ENCODE measurements at places on chromosomes 6 and 20.

GRCh38 chr6:135449246-135449645, 48.3 kb downstream of the AHI1 start:
- DNase-seq = no peak

- DNase-seq = no peak
Observed at GRCh38 chr20:52031206-52031562, 160.4 kb downstream of the ZFP64 start.

GRCh38 chr6:21003780-21004541, 469.7 kb downstream of the CDKAL1 start:
- DNase-seq = peak; percentile 47

- no peak for DNase-seq
Observed at GRCh38 chr6:37072526-37072925, 67.1 kb downstream of the FGD2 start.

GRCh38 chr6:147566244-147566898, 57.9 kb downstream of the SAMD5 start:
- DNase-seq = no peak

GRCh38 chr6:160069050-160069454, 52.6 kb upstream of the SLC22A1 start:
- no peak for DNase-seq

- DNase-seq = no peak
Observed at GRCh38 chr20:1672728-1673127, 15.1 kb upstream of the SIRPG start.

DNA sequence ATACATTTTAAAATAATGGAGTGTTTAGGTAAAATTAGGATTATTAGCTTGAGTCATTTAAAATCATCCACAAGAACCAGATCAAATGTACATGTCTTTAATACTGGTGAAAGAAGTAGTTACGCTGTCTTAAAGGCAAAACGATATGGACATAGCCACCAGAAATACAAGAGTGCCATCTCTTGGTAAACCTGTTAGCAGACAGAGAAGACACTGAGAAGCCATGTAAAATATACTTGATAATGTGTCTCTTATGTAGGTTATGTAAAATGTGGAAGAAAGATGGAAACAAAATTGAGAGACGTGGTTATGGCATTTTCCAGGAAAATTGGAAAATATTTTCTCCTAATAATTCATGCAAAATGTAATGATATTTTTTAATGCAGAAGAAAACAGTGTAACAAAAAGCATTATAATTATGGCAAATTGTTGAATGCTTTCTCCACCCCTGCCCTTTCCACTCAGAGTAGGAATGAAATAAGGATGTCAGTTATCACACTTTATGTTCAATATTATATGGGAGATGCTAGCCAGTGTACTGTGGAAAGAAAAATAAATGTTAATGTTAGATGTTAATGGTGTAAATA, 12.2 kb upstream of the SLC17A2 start:
- DNase-seq = peak; percentile 25

DNA sequence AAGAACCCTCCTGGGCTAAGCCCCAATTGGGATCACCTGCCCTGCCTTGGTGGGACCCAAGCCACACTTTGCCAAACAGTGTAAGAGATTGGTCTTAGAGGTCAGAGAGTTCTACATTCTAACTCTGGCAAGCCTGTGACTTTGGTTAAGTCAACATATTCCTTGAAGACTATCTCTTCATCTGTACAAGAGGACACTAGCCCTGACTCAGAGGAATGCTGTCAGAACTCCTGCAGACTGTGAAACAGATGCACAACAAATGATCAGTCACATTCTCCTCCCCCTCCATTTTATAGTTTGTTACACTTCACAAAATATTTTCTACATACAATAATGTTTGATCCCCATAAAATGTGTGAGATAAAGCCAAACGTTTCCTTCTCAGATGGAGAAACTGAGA, 91.7 kb upstream of the EPB41L1 start:
- DNase-seq = no peak

- no peak for DNase-seq
Observed at GRCh38 chr6:115796829-115797228, 263.9 kb downstream of the FRK start.

DNA sequence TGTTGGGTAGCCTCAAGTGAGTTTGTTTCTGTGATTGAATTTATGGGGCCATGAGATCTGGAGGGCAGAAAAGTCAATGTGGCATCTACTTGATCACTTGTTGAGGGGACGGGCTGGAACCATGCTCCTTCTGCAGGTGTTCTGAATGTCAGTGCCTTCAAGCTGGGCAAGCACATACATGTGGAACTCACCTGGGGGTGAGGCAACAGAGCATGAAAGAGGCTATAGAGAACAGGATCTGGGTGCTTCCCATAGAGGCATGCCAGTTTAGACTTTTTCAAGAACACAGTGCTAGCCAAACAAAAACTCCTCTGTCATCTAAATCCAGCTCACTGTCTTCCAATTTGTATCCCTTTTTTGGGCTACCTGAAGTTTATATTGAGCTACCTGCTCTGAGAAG, 77.8 kb upstream of the SLC35B3 start:
- no peak for DNase-seq

GRCh38 chr20:53466279-53466678, 127.4 kb downstream of the ZNF217 start:
- no peak for DNase-seq

DNA sequence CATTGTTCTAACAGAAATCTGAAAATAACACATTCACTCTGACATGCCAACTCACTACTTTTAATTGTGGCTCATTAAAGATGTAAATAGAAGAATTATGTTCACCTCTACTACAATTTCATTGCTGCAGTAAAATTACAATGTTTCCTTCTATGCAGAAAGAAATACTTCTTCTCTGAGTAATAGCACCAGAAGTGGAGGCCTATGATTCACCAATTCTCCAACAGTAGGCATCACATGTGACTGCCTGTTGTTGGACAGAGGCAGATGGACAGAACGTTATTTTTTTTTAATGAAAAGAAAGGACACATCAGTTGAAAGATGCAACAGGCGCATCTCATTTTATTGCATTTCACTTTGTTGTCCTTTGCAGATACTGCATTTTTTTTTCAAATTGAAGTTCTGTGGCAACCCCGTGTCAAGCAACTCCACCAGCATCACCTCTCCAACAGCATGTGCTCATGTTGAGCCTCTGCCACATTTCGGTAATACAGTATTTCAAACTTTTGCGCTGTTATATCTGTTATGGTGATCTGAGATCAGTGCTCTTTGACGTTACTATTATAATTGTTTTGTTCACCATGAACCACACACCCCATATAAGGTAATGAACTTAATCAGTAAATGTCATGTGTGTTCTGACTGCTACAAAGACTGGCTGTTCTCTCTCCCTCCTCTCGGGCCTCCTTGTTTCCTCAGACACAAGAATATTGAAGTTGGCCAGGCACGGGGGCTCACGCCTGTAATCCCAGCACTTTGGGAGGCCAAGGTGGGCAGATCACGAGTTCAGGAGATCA, 121.4 kb downstream of the ATXN1 start:
- DNase-seq = no peak

DNA sequence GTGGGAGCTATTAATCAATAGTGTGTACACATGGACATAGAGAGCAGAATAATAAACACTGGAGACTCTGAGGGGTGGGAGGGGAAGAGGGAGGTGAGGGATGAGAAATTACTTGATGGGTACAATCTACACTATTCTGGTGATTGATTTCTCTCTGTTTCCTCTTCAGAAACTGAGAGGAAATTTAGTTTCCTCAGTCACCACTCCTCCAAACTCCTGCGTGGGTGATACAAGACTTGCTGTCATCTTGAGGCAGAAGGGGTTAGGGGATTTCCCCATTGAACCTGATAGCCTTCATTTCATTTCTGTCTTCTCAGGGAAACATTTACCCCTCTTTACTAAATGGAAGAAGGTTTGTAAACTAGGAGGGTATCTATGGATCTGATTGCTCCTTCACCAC, 84.3 kb upstream of the ESR1 start:
- DNase-seq = no peak

DNA sequence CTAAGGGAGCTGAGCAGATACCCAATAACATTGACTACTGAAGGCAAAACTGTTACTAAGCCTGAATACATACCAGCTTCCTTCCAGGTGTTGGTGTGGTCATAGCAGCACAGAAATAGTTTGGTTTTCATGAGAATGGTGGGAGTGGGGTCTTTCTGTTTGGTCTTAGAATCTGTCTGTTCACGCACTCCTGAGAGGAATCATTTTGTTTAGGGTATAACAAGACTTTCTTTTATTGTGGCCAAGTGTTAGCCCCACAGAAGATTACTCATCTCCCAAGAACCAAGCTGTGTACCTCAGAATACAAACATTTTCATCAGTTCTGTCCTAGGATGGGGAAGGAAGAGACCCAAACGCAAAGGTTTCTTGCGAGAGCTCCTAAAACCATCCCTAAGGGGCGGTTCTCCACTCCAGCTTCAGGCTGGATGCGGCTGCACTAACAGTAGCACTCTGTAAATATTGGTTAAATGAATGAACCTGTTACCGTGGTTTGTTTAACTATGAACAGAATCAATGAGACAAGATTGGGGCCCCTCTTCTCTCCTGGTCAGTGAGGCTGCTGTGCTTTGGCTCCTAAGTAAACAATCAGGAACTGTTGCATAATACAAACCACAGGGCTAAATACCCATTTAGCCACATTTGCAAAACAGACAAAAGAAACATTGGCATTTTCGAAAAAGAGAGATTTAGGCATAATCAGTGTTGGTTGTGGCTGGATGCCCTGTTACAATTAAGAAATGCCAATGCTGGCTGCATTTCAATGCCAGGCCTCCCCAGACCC, 44.9 kb downstream of the SNAP25 start:
- no peak for DNase-seq

DNA sequence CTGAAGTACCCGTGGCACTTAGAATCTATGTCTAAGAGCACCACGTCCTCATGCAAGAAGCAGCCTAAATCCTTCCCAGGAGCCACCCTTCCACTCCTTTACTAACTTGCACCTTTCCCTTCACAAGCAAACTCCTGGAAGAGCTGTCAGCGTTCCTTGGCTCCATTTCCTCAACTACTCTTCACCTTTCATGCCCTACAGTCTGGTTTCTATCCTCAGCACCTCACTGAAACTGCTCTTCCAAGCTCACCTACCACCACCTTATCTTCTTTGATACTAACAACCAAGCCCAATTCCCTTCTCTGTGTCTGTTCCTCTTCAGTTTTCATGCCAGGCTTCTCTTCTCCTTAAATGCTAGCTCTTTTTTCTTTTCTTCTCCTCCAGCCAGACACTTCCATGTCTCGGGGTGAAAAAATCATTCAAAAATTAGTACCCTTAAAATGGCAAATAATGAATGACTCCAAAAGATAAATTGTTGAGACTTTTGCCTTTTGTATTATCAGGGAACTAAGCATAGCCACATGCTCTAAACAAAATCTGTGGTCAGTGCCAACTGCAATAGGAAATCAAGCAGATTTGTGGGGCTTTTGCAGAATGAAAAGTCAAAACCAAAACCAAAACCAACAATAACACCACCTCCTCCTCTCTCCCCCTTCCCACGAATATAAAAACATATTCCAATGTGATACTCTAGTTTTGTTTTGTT, 149.6 kb upstream of the KCNK16 start:
- no peak for DNase-seq

- DNase-seq = no peak
Observed at GRCh38 chr6:20309186-20309585, 92.5 kb upstream of the E2F3 start.

DNA sequence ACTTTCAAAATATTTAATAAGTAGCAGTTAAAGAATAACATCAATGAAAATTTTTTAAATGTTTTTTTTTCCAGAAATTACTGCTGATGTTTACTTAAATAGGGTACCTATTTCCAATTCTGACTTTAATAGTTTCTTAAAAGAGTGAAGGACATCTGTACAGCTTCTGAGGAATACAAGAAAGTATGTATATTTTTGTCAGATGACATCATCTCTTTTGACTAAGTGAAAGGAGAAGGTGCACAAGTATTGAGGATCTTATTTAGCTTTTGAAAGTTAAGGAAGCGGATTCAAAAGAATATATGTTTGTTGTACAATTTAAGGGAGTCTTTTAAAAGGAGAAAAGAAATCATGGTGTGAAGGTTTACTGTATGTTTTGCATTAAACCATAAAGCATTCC, 90.0 kb upstream of the SLC35B3 start:
- DNase-seq = no peak

- no peak for DNase-seq
Observed at GRCh38 chr6:54361734-54362133, 53.5 kb downstream of the TINAG start.

- DNase-seq = no peak
Observed at GRCh38 chr20:56781108-56781739, 152.1 kb downstream of the TFAP2C start.

- no peak for DNase-seq
Observed at GRCh38 chr20:61879303-61879620, 186.4 kb downstream of the TAF4 start.

GRCh38 chr6:27209196-27209595, 38.3 kb upstream of the PRSS16 start:
- no peak for DNase-seq

- DNase-seq = no peak
Observed at GRCh38 chr6:88585276-88585692, 378.1 kb downstream of the RNGTT start.

DNA sequence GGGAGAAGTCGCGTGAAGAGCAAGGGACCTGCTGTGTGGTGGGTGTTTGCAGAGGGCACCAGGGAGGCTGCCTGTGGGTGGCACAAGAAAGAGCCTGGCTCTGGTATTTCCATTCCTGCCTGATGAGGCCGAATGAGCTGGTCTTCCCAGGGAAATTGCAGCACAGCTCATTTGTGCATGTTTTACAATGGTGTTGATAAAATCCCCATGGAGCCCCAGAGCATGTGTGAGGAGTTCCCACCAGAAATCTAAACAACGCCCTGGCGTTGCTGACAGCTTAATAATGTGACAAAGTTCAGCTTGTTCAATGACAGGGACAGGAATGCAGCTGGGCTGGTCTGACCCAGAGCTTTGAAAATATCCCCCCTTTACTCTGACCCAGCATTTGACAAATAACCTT, 135.5 kb downstream of the CLIC5 start:
- no peak for DNase-seq

DNA sequence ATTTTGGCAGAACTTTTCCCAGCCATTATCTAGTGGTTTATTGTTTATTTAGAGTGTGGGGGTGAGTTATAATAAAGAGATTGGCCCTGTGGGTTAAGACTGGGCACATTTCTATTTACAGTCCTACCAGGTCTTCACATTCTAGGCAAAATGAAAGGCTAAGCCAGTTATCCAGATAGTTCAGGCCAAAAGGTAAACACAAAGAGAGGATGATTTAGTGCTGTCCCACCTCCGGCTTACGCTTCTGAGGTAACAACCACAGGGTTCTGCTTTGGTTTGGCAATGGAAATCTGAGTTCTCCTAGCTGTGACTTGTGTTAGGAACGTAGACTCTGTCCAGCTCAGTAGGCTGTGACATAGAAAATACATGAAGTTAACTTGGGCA, 50.3 kb upstream of the PTPRK start:
- no peak for DNase-seq

DNA sequence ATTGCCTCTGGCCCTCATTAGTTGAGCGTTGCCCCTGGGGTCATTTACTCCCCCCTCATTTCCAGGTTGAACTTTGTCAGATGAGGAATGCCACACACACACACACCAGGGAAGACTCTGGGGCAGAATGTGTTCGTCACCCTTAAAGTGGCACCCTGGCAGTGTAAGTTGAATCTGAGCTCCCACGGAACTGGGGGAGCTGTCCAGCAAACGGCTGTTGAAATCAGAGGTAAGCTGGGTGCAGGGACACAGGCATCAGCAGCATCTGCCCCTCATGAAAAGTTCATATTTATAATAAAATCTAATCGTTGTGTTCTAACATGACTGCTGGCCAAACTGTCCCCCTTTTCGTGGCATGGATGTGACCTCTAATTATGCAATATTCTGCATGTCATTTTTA, 4.3 kb upstream of the MC3R start:
- DNase-seq = no peak

- DNase-seq = no peak
Observed at GRCh38 chr20:37469531-37469930, 51.5 kb upstream of the NNAT start.

All from SK-N-SH (cell line).